NCI-H1694 treated with DMSO at 0.1 percent for 48 hours (cell line): ENCODE measurements at places on chromosomes 12 and 14.
A peak's percentile ranks its signal among the peaks of the same experiment; 100 is the strongest.

- DNase-seq: no peak
These were observed 57.7 kb downstream of the HMGA2 start for GRCh38 chr12:65881965-65882413.

GRCh38 chr14:37573356-37573755 is 21.7 kb downstream of the FOXA1 start:
- no peak for DNase-seq

DNA sequence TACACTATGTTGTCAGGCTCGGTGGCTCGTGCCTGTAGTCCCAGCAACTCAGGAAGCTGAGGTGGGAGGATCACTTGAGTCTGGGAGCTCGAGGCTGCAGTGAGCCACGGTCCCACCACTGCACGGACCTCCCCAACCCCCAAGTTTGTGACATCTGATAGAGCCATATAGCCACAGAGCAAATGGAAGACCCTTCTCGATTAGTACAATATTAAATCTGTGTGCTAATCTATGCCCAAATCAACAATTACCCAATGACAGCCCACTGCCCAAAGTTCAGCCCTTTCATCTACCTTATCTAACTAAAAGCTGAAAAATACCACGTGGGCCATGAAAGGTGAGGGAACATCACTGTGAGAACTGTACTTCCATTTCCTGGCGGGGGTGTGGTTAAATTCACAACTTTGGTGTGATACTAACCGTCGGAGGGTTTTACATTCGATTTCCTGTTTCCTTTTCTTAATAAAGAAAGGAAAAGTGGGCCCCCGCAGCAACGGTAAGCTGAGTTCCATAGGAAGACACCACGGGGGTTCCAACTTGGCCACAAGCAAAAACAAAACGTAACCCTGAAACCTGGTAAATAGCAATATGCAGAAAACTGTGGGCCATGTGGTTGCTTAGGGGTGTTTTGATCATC is 31.2 kb upstream of the FOS start:
- DNase-seq: no peak

- DNase-seq: peak; percentile 65
These were observed 1.1 kb upstream of the HEBP1 start for GRCh38 chr12:13000925-13001774.

- DNase-seq: no peak
These were observed 43.2 kb downstream of the CYP46A1 start for GRCh38 chr14:99727096-99727870.

- DNase-seq: peak; percentile 14
These were observed 27.9 kb downstream of the HNRNPC start for GRCh38 chr14:21241218-21241819.

DNA sequence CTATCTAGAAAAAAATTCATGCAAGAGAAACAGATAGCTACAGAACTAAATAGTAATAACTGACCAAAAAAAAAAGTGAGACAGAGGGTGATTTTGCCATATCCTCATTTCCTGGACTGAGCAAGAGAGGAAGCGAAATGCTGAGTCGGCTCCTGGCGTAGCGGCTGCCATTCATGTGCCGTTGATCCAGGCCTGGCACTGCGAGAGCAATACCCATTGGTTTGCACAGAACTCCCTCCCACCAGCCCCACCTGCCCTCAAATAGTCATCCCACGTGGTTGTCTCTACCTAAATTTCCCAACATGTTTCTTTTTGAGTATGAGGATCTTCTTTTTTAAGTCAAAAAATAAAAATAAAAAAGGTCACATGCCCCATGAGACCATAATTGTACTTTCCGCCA is 9.4 kb upstream of the WNT5B start:
- no peak for DNase-seq

- no peak for DNase-seq
These were observed 218.1 kb downstream of the MON2 start for GRCh38 chr12:62684570-62685295.

DNA sequence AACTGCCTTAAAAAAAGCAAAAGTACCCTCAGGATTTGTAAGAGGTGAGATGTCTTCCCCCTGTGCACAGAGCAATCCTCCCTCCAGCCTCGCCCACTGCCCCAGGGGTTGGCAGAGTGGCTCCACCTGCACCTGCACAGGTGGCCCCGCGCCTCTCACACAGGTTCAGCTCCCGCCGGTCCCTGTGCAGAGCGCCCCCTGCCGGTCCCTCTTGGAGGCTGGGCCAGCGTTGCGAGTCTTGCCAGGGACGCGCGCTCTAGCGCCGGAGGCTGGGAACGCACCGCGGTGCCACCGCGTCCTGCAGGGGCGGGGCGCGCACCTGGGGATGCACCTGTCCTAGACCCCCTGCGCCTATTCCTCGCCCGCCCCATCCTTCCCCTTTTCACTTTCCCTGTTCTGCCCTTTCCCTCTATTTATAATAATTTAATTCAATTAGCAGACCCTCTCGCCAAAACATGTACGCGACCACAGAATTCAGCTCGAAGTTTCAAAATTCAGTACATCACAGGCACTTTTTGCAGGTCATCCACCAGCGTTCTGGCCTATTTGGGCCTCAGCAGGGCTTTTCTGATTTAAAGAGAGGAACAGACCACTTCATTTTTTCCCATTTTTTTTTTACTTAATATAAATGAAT is 618.6 kb downstream of the AACS start:
- no peak for DNase-seq

GRCh38 chr12:47165934-47166333 is 86.2 kb upstream of the AMIGO2 start:
- DNase-seq: no peak

DNA sequence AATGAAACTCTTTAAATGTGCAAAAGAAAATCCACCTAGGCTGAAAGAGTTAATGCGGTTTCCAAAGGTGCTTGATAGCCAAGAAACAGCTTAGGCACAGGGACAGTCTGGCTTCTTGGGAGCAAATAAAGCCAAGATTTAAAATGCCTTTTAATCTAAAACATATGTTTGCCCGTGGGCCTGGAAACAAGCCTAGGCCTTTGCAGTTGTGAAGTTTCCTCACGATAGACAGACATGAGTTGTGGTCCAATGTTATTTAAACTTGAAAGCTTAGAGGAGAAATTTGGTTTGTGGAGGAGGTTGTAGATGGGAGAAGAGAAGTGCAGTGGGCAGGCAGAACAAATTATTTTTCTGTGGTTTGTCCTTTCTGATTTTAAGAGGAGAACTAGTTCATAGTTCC is 29.8 kb downstream of the PROX2 start:
- DNase-seq: no peak

DNA sequence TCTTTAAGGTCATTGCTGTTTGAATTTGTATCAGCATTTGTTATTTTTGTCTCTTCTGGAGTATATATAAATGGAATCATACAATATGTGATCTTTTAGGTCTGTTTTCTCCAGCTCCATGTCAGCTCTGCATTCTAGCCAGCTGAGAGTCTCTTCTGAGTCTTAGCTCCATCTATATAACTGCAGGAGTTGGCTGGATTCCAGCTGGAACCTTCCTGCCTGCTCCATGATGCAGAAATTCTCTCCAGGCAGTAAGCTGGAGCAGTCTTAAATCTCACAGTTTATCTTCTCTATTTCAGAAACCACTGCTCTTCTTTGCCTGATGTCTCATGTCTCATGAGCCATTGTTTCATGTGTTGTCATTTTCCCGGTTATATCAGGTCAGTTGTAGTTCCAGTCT is 827.6 kb downstream of the NRXN3 start:
- DNase-seq: peak; percentile 67

DNA sequence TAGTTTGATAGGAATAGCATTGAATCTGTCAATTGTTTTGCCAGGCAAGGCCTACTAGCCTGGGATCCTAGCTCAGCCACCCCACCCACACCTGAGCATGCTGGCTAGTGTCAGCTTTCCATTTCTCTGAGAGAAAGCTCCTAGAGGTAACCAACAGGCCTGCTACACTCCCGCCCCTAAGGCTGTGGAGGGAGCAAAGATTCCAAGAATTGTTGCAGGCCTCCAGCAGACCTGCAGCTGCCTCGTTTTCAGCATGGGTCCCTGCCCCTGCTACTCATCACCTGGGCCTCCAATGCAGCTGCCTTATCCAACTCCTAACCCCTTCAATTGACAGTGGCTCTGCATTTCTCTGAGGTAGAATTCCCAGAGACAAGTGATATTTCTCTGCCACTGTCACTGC is 852.4 kb upstream of the MDGA2 start:
- DNase-seq: no peak

- DNase-seq: no peak
These were observed 172.0 kb downstream of the RERGL start for GRCh38 chr12:17918013-17918412.

DNA sequence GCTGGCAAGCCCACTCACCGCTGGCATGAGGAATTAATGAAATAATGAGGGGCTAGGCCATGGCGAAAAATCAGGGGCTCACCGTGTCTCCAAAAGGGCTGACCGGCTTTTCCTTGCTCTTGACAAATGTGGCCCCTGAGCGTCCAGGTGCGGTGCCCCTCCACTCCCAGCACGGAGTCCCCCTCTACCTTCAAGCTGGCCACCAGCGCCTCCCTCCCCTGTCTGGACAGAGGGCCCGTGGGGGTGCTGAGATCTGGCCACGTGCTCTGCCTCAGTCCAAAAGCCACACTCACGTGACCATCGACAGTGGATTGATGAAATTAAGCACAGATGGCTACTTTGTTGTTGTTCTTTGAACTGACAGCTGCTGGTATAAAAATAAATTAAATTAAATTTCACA is 78.8 kb upstream of the BCL11B start:
- DNase-seq: peak; percentile 69

DNA sequence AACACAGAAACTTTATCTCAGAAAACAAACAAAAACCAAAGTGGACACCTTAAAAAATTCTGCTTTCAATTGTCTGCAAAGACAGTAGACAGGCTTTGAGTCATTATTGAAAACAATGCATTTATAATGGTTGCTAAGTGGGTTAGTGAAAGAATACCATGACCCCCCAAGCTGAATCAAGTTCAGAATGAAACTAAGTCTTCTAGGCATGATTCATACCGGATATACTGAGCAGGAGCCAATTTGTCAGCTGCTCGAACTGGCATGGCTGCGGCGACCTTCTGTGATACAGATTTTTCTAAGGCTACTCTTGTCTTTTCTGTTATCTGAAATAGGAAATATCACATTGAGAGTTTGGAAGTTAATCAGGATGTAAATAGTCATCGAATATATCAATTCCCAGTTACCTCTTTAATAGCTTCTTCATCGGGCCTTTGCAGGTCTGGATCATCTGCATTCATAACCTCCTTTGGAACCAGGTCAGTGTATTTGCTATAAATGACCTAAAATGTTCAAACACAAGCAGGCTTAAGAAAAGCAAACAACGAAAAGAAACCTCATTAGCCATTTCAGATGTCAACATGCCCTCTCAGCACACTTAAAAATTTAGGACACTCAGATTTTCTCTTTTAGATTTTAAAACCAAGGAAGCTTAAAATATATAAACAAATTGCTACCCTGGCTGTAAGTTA is 22.3 kb downstream of the SNW1 start:
- no peak for DNase-seq

DNA sequence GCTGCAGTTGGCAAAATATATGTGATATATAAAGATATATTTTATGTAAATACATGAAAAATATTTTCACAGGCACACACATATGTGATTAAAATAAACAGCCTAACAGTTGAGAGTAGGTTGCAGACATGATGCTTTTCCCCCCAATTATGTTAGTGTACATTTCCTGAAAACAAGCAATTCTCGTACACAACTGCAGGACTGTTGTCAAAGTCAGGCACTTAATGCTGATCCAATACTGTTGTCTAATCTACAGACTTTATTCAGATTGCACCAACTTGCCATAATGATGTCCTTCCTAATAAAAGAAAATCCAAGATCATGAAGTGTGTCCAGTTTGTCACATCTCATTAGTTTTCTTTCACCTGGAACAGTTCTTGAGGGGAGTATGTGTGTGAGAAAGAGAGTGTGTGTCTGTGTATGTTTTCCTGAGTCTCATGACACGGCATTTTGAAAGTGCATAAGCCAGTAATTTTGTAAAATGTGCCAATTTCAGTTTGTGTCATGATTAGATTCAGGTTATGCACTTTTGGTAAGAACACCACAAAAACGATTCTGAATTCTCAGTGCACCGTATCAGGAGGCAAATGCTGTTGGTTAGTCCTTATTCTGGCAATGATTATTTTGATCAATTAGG is 16.5 kb upstream of the SEL1L start:
- DNase-seq: no peak

DNA sequence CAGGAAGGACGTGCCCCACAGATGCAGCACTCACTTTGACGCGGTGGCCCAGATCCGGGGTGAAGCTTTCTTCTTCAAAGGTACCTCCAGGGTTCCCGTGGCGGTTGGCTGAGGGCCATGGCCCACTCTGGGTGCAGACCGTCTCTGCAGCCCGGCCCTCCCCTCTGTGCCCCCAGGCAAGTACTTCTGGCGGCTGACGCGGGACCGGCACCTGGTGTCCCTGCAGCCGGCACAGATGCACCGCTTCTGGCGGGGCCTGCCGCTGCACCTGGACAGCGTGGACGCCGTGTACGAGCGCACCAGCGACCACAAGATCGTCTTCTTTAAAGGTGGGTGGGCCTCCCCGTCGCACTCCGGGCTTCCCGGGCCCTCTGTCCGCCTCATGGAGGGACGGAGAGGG is 16.9 kb downstream of the MMP17 start:
- no peak for DNase-seq

DNA sequence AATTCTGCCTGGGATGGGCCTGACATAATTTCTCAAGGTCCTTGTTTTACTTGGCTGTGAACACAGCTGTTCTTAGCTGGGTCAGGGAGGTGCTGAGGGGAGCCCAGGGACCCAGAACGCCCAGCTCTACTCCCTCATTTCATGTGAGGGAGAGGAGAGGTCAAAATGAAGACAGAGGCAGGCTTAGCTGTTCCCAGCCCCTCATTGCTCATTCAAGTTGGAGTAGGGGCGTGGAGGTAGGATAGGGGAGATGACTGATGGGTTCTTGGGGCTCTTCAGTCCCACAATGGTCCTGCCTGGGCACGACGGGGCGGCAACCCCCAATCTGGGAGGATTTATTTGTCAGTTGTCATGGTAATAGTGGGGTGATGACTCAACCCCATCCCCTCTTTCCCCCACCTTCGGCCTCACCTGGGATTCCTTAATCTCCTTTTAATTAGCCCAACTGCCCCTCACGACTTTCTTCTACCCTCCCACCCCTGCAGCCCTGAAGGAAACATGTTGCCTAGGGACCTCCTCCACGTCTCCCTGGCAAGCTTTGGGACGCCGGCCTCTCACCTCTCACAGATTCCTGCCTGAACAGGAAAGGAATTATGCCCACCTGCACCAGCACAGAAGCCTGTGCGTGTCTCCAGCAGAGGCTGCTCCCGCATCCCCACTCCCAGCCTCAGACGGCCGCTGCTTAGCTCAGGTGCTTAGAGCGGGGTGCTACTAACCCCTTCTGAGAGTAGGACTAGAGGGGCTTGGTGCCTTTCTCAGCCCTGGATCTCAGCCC is 10.2 kb downstream of the SPRYD3 start:
- no peak for DNase-seq

- no peak for DNase-seq
These were observed 275.6 kb downstream of the AACS start for GRCh38 chr12:125340791-125341190.
